GM23338 (cell line): ENCODE measurements at places on chromosomes 11 and 22.

GRCh38 chr22:33781411-33781810, 138.9 kb downstream of the LARGE1 start:
- no peak for DNase-seq

DNA sequence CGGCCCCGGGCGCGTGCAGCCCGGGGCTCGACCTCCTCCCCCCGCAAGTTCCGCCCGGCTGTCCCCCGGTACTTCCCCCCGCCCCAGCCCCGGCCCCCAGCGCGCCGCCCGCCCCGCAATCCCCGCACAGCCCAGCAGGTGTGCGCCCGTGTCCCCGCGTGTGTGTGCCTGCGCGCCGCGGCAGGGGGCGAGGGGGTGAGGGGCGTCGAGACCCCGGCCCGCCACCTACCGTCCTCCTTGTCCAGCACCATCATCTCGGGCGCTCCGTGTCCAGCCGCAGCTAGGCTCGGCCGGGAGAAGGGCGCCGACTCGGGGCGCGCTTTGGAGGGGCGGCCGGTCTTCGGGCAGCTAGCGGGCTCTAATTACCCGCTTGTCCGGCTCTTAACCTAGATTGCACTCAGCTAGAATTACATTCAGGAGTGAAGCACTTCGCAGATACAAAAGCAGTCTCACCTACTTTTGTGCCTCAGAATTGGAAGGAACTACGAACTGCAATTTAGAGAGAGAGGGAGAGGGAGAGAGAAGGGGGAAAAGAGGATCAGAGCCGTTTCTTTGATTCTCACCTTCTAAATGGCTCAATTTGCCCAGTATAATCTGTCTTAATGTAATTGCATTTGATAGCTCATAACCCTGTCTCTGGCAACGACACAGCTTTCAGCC, 439 bp downstream of the LMO1 start:
- peak; percentile 59 for DNase-seq

DNA sequence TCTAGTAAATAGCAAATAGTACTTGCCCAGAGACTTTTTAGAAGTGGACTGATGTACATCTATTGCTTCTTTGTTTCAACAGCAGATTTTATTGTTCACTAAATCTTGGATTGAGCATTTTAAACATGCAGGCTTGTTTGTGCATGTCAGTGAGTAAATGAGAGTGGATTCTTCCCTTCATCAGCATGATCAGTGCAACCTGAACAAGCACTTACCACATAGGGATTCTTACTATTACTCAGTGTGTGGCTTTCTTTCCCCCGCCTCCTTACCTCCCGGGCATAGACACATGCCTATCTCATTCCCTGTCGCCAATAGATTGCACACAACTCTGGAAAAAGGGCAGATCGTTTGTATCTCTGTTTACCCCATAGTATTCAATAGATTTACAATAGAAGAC, 197.5 kb downstream of the C11orf87 start:
- no peak for DNase-seq

DNA sequence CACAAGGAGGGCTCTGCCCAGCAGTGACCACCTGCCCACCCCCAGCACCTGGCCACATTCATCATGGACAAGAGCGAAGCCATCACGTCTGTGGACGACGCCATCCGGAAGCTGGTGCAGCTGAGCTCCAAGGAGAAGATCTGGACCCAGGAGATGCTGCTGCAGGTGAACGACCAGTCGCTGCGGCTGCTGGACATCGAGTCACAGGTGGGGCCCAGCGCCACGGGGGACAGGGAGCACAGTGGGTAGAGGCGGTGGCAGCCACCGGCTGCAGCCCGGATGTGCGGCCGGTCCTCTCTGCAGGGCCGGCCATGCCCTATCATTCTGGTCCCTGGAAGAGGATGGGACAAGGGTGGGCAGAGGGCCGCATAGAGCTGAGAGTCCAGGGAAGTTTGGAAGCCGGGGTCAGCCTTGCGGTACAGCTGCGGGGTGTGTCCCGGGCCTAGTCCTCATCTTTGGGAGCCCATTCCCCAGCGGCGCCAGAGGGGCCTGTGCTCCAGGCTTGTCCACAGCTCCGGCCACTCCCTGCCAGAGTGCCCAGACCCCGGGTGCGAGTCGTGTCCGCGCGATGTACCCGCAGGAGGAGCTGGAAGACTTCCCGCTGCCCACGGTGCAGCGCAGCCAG, 14.1 kb downstream of the EPS8L2 start:
- no peak for DNase-seq

GRCh38 chr22:35257002-35257320, 332 bp upstream of the HMGXB4 start:
- no peak for DNase-seq

DNA sequence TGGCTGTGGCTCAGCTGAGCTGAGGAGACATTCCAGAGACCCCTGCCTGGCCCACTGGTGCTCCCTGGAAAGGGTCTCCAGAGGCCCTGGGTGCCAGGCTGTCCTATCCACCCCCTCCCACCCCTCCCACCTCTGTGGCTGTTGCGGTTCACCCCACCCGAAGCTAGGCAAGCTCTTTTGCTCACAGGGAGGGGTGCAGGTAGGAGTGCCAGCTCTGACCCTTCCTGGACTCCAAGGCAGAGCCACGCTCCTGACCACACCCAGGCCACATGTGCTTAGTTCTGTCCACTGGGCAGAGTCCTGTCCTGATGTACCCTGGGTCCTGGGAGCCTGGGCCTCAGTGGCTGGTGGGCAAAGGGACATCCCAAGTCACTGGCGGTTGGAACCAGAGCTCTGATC, 16.4 kb downstream of the IL17REL start:
- no peak for DNase-seq

DNA sequence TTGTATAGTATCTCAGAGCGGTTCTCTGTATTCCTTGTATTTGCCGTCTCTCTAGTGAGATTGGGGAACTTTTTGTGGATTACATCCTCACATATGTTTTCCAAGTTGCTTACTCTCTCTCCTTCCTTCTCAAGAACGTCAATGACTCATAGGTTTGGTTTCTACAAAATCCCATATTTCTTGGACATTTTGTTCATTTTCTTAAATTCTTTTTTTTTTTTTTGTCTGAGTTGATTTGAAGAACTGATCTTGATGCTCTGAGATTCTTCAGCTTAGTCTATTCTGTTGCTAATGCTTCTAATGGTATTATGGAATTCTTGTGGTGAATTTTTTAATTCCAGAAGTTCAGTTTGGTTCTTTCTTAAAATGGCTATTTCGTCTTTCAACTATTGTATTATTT, 28.4 kb upstream of the SLN start:
- no peak for DNase-seq

DNA sequence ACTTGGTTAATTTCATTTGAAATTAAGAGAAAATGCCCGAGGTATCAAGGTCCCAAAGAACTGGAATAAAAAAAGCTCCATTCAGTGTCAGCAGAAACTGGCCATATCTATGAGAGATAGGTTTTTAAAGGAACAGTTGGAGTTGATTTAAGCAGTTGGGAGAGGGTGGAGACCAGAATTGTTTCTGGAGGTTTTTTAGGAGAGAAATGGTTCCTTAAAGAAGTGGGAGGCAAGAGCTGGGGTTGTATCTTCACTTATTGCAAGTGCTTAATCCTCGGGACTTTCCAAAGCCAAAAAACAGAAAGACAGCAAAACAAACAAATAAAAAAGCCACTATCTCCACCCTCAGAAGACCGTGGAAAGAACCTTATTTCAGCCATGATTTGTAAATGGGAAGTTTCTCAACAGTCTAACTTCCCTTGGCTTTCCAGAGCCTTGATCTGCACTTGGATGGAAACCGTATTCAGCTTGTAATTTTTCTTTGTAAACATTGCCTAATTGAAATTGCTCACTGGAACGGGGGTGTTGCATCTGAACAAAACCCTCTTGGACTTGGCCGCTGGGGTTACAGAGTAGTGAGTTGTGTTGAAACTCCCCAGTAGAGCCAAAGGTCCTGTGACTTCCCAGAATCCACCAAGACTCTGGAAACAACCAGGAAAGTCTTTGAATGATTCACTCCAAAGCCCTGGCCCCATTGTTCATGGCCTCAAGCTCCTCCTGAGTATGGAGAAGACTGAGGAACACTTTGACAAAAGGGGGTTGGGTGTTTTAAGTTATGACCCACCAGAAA, 115.6 kb downstream of the SLC1A2 start:
- no peak for DNase-seq

GRCh38 chr22:37162221-37163095, 12.7 kb upstream of the IL2RB start:
- no peak for DNase-seq

DNA sequence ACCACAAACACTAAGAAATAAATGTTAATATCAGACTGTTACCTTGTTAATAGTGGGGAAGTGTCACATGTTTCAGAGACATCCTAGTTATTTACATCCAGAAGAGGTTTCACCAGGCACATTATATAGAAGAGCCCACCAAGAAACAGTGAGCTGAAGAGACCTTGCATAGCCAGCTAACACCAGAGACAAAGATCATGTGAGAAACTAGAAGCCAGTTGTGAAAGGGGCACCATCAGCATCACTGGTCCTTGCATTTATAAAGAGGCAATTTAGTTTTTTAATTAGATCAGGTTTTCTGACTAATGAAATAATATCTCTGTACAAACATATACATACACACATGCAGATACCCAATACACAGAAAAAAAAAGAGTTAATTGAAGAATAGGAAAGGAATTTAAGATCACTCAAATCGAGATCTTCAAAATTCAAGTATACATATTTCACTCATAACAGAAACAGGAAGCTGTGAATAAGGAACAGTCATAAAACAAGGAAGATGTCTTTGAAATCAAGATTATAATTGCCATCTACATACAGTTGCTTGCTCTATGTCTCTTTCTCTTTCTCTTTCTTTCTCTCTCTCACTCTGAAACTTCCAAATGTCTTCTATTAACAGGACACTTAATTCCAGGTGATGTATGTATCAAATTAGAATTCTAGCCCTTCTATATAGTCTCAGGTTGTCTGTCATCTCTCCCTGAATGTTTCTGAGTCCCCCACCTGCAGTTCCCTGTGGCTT, 348.7 kb downstream of the ETS1 start:
- no peak for DNase-seq

GRCh38 chr11:70786021-70786665, 387.8 kb downstream of the CTTN start:
- DNase-seq, result no peak

DNA sequence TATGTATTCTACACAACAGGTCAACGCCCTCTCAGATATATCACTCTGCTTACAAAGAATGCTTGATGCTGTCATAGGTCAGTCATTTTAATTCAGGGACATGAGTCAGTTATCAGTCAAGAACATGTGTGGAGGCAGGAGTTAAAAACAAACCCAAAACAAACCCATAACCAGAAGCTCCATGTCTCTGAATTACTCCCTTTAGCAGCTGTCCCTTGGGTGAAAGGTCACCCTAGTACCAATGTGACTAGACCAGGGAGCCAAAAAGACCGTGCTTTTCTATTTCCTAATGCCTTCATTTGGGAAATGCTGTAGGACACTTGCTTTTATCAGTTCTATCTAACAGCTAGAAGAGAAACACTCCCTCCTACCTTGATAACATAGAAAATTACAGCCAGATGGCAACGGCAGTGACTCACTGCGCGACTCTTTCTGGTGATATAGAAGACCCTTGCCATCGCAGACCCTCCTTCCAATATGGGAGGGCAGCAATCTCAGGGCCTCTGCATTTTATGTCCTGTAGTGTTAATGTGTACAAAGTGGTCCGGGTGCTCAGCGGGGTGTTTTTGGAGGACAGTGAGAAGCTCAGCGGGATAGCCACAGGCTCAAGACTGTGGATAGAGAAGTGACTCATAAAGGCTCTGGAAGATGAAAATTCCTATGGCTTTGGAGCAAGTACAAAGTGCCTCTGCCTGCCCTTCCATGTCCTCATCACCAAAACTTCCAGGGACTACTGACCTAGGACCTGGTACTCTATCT, 24.8 kb downstream of the APOL5 start:
- no peak for DNase-seq

DNA sequence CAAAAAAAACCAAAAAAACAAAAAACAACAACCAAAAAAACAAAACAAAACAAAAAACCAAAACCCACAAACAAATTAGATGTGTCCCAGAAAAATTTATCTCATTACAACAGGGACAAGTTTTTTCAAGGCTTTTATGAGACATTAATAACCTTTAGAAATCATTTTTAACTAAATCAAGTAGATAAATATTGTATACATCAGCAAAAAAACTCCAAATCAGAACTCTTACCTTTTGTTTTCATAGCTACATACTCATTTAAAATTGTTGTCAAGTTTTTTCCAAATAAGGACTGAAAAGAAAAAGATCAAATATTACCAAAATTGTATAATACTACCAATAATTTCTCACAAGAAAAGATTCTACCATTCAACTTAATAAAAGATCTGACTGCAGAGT, 28.7 kb downstream of the NPAT start:
- no peak for DNase-seq

- DNase-seq, result peak; percentile 48
Observed at GRCh38 chr22:17380359-17381087, 11.3 kb downstream of the CECR2 start.
